ENCODE measurements at places on chromosomes 7 and 10.

GRCh38 chr10:95516774-95517373, 44.3 kb downstream of the SORBS1 start:
- DNase-seq, result no peak

GRCh38 chr10:32964270-32964669, 6.2 kb upstream of the ITGB1 start:
- no peak for DNase-seq

GRCh38 chr7:104960741-104961448, 53.1 kb upstream of the KMT2E start:
- no peak for DNase-seq

DNA sequence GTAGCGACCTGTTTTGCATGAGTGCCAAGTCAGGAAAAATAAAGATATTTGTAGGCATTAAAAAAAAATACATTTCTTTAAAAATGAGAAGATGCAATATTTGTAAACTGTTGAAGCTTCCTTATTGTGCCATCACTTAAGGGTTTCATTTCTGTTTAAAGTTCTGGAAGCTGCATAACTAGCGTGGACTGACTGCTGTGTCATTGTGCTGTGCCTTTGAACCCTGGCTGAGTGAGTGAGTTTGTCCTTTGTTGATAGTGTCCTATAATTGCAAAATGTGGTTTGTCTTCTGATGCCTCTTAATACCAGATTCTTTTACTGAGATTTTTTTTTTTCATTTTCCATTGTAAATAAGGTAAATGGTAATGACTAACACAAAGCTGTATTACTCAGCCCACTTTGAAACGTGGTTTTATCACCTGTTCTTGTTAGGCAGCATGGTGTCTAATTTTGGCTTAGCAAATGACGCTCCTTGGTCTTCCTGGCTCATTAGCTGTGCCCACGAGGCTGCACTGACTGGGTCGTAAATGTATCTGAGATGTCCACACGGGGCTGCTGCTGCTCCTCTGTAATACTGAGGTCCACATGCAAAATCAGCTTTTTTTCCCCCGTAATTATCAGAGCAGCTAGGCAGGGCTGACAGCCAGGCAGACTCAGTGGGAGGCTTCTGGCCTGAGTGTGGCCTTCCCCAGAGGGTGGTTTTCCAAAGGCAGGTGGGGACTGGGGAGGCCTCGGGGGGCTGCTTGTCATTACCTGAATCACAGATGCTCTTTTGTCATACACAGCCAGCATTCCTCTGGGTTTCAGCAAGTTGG, 14.8 kb downstream of the ZSCAN25 start:
- no peak for DNase-seq

DNA sequence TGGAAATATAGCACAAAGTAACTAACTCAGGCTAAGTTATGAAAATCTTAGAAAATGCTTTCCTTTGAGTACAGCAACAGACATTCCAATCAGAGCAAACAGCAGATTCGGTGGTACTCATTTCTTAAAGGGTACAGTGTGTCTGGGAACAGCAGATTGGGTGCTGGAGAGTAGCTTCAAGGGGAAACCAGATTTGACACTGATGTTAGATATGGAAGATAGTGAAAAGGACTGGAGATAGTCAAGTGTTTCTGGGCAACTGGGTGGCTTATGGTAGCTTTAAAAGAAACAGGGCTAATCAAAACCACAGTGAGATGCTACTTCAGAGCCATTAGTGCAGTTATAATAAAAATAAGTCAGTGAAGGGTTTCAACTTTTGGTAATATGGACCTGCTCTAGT, 12.1 kb upstream of the UMAD1 start:
- no peak for DNase-seq

- peak; percentile 3 for DNase-seq
Observed at GRCh38 chr7:158495786-158496185, 91.8 kb downstream of the PTPRN2 start.

- DNase-seq, result no peak
Observed at GRCh38 chr10:15181576-15182156, 13.2 kb upstream of the NMT2 start.

- DNase-seq, result no peak
Observed at GRCh38 chr10:15990535-15991129, 130.3 kb upstream of the MINDY3 start.

DNA sequence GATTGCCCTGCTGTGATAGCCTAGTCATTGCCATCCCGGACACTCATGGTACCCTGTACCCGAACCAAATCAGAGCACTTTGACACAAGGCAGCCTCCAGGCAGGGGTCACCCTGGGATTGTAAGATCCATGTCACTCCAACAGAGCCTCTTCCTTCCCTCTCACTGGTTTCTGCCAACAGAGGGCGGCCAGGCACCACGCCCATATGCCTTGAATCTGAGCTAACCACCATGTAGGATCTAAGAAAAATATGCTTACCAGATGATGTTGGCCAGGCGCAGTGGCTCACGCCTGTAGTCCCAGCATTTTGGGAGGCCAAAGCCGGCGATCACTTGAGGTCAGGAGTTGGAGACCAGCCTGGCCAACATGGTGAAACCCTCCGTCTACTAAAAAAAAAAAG, 389.2 kb upstream of the KLF6 start:
- DNase-seq, result no peak

DNA sequence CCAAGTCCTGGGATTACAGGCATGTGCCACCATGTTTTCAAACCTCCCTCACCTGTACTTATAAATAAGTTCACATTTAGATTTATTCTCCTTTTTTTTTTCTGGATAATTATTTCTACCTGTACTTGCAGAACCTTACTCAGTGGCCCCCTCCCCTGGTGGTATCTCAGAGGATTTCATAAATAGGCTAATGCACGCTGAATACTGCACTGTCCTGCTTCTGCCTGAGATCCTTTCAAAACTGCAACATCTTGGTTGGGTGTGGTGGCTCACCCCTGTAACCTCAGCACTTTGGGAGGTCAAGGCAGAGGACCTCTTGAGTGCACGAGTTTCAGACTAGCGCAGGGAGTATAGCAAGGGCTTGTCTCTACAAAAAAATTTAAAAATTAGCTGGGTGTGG, 4.6 kb upstream of the BLVRA start:
- no peak for DNase-seq

DNA sequence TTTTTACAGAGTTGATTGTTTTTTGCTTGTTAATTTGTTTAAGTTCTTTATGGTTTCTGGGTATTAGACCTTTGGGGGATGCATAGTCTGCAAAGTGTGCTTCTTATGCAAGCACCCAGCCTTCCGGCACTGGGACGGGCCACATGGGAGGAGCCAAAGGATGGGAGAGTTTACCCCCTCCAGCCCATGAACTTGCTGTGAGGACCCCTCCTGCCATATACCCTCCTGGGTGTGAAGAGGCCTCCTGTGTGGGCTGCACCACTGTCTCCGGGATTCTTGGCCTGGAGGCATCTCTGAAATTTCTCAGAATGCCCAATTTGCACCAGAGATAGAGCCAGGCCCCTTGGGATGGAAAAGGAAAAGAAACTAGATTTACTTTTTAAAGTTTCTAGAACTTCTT, 150.7 kb downstream of the MGMT start:
- DNase-seq, result no peak
